NCI-H1105 treated with DMSO at 0.1 percent for 48 hours (cell line): ENCODE measurements at places on chromosomes 16 and 17.

GRCh38 chr17:83036193-83036592 lies 43.2 kb upstream of the METRNL start:
- DNase-seq = no peak

GRCh38 chr16:58128181-58128631 lies 975 bp downstream of the CFAP20 start:
- no peak for DNase-seq

DNA sequence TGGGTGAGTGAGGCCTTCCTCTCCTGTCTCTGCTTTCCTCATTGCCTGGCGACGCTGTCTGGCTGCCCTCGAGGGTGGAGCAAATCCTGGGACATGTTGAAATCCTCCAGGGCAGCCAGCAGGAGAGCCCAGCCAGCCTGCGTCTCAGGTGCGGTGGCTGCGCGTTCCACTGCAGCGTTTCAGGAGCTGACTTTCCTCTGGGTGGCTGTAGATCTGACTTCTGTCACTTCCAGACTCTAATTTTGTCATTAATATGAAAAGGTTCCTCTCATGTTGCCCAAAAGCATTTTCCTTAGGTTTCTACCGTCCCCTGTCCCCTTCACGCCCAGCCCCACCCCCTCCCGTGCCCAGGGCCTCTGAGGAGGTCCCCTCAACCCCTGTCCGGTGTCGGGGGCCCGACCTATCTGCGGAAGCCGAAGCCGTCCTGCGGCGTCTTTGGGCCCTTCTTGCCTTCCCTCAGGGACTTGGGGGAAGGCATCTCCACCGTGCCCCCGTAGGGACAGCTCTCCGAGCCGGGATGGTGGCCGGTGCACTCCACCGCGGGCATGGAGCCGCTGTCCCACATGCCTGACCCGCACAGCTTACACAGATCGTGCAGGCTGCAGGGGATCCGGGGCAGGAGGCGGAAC lies 95.1 kb downstream of the TBC1D16 start:
- DNase-seq = no peak

GRCh38 chr17:78558181-78558850 lies 18.9 kb downstream of the DNAH17 start:
- no peak for DNase-seq

DNA sequence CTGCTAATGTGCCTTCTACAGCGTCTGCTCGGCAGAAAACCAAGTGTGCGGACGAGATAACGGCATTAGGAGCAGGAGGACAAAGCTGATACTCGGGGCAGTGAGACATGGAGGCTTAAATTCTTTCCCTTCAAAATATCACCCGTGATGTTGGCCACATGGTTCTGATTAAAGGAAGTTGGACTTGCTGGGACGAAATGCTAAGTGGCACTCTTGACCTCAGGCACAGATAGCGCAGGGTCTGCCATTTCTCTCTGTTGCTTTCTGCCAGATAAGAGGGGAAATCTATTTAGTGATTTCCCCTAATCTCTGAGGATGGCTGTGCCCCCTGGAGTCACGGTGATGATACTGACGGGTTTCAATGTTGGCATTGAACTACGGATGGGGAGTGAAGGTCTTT lies 509.6 kb upstream of the EEF2KMT start:
- DNase-seq = no peak

DNA sequence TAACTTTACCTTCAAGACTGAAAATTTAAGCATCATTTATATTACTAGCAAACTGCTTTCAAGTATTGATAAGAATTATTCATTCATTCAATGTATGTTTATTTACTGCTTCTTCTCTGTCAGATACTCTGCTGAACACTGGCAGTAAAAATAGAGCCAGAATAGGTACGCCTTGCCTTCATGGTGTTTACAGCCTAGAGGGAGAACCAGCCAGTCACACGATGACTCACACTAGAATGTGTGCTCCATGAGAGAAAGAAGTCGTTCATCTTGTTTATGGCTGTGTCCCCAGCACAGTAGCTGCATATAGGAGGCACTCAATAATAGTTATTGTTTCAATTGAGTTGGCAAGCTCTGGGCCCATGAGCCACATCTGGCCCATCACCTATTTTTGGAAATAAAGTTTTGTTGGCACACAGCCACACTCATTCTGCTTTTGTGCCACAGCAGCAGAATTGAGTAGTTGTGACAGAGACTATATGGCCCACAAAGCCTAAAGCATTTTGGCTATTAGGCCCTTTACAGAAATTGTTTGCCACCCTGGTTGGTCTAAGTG lies 84.2 kb downstream of the TMC6 start:
- no peak for DNase-seq

- no peak for DNase-seq
These were observed 294.6 kb downstream of the TMEM114 start for GRCh38 chr16:8295513-8296237.
